ENCODE measurements at places on chromosomes 12 and 14. TPM values are rescaled to one million over a fixed set of nuclear protein-coding genes. Genes with fewer than 3 reads are reported as not detected.

REM2 gene
- total RNA-seq = 9.2 TPM

OTX2 gene
- total RNA-seq = not detected

SOX5 gene
- total RNA-seq = not detected

KLHL33 gene
- 0.31 TPM for total RNA-seq

PLA2G1B gene
- not detected for total RNA-seq

MYH6 gene
- total RNA-seq = not detected

PMCH gene
- total RNA-seq = not detected

ACVRL1 gene
- total RNA-seq = not detected

KRT82 gene
- not detected for total RNA-seq

NDRG2 gene
- 28.6 TPM for total RNA-seq

DNA sequence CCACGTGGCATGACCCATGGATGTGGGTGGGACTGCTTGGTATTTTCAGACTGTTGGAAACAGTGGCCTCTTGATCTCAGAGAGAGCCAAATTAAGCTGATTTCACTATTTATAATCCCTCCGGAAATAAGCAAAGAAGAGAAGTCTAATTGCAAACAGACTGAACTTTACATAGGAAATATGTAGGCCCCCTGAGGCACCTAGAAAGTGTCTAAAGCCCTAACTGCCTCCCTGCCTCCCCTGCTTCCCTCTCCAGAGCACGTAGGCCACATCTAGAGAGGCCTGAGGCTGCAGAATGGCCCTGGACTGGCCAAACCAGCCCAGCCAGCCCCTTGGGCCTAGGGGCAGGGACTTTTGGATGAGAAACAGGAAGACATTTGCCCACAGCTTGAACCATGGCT, 123.8 kb downstream of the ZFP36L1 start:
- DNase-seq = no peak
- no peak overlapping the region for H3K4me3 ChIP-seq
- no peaks in the 10 kb centered on the region for H3K27me3 ChIP-seq
- no peaks in the 10 kb centered on the region for H3K36me3 ChIP-seq
- peaks cover 15% of the 10 kb centered on the region for H3K4me1 ChIP-seq

- peaks cover 7% of the 10 kb centered on the region for H3K27me3 ChIP-seq
- H3K4me1 ChIP-seq = no peaks in the 10 kb centered on the region
- H3K4me3 ChIP-seq = no peak overlapping the region
- H3K27ac ChIP-seq = no peak overlapping the region
- no peaks in the 10 kb centered on the region for H3K36me3 ChIP-seq
- DNase-seq = no peak
These were observed 8.6 kb upstream of the RPH3A start for GRCh38 chr12:112782943-112783342.

GRCh38 chr12:122420471-122421162, 1.9 kb downstream of the CLIP1 start:
- peaks cover 34% of the 10 kb centered on the region for H3K4me1 ChIP-seq
- H3K27me3 ChIP-seq = no peaks in the 10 kb centered on the region
- DNase-seq = no peak
- H3K36me3 ChIP-seq = peaks cover 4% of the 10 kb centered on the region

- DNase-seq = no peak
- no peaks in the 10 kb centered on the region for H3K27me3 ChIP-seq
- no peak overlapping the region for H3K4me3 ChIP-seq
- H3K36me3 ChIP-seq = peaks cover 53% of the 10 kb centered on the region
- H3K27ac ChIP-seq = no peak overlapping the region
These were observed 119.8 kb downstream of the ARID2 start for GRCh38 chr12:45849289-45849688.

- H3K4me3 ChIP-seq = no peak overlapping the region
- H3K36me3 ChIP-seq = no peaks in the 10 kb centered on the region
- no peaks in the 10 kb centered on the region for H3K27me3 ChIP-seq
- no peak for DNase-seq
These were observed 44.6 kb downstream of the SCARB1 start for GRCh38 chr12:124819080-124819479.

- no peaks in the 10 kb centered on the region for H3K27me3 ChIP-seq
- no peak overlapping the region for H3K4me3 ChIP-seq
- no peaks in the 10 kb centered on the region for H3K4me1 ChIP-seq
- no peak overlapping the region for H3K27ac ChIP-seq
These were observed 38.9 kb upstream of the BDKRB2 start for GRCh38 chr14:96165493-96166436.

DNA sequence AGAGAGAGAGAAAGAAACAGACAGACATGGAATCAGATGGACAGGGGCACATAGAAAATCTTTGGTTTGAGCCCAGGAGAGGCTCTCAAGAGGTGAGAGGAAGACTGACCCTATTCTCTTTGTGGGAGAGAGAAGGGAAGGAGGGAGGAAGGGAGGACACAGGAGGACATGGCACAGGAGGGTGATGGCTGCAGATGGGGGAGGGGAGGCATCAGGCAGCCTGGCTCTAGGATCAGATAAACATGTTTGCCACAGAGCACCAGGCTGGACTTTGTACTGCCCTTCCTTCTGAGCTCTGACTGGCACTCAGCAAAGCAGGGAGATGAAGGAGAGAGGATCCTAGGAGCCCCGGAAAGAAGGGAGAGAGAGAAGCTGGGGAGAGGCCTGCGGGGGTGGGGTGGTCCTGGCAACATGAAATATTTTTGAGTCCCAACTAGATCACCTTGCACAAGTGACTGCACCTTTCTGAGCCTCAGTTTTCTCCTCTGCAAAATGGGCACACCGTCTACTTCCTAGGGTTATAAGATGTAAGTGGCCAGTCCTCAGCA, 6.1 kb downstream of the HNF1A start:
- no peak for DNase-seq
- no peaks in the 10 kb centered on the region for H3K4me1 ChIP-seq
- no peak overlapping the region for H3K27ac ChIP-seq
- H3K4me3 ChIP-seq = no peak overlapping the region
- no peaks in the 10 kb centered on the region for H3K36me3 ChIP-seq

DNA sequence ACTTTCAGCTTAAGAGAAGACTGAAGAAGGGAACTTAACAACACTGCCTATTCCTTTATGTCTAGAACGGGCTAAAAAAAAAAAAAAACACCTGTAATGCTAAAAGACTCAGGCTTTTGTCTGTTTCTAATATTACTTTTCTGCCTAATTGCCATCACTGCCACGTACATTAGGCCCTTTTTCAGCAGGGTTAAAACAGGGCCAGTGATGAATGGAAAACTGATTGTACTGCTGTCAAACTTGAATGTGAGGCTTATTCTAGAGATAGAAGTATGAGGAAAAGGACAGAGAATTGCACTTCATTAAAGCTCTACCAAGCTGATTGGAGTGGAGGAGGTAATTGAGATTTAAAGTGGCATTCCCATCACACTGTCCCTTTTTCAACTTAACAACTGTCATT, 535.8 kb downstream of the PRKD1 start:
- H3K4me1 ChIP-seq = no peaks in the 10 kb centered on the region
- H3K27me3 ChIP-seq = no peaks in the 10 kb centered on the region
- no peaks in the 10 kb centered on the region for H3K36me3 ChIP-seq
- no peak overlapping the region for H3K4me3 ChIP-seq

DNA sequence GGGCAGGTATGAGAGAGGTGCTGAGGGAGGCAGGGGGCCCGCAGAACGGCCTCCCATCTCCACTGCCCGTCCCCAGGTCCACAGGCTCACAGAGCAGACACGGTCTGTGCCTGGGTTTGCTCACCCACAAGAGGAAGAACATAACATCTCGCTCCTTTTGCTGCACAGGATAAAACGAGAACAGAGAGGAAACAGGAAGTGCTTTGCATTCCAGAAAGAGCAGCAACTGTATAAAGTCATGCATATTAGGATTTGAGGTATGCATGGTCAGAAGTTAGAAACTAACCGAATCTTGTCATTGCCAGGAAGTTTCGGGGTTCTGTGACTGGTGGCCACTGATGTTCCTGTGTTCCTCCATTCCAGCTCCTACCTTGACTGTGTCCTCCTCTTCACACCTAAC, 25.0 kb downstream of the NTF3 start:
- no peak overlapping the region for H3K4me3 ChIP-seq
- no peaks in the 10 kb centered on the region for H3K4me1 ChIP-seq
- H3K27ac ChIP-seq = no peak overlapping the region
- peak; percentile 5 for DNase-seq
- H3K36me3 ChIP-seq = no peaks in the 10 kb centered on the region

DNA sequence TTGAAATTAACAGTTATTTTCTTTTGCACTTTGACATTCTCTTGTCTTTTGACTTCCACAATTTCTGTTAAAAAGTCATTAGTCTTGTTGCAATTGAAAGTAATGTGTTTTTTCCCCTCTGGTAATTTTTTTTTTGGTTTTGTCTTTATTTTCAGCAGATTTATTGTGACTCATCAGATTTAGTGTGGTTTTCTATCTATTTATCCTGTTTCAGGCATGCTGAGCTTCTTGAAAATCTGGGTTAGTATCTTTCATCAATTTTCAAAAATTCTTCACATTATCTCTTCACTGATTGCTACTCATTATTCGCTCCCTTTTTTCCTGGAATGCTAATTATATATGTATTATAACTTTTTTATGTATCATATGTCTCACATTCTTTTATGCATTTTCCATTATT, 15.3 kb upstream of the NTF3 start:
- no peak for DNase-seq
- H3K27me3 ChIP-seq = no peaks in the 10 kb centered on the region
- H3K4me1 ChIP-seq = no peaks in the 10 kb centered on the region
- H3K36me3 ChIP-seq = no peaks in the 10 kb centered on the region
- H3K4me3 ChIP-seq = no peak overlapping the region
- no peak overlapping the region for H3K27ac ChIP-seq

- no peaks in the 10 kb centered on the region for H3K4me1 ChIP-seq
- H3K27ac ChIP-seq = no peak overlapping the region
- DNase-seq = no peak
- H3K36me3 ChIP-seq = no peaks in the 10 kb centered on the region
- no peak overlapping the region for H3K4me3 ChIP-seq
- no peaks in the 10 kb centered on the region for H3K27me3 ChIP-seq
These were observed 204.3 kb downstream of the AEBP2 start for GRCh38 chr12:19643635-19644034.

- no peak for DNase-seq
- H3K36me3 ChIP-seq = no peaks in the 10 kb centered on the region
- H3K27ac ChIP-seq = no peak overlapping the region
- H3K27me3 ChIP-seq = no peaks in the 10 kb centered on the region
- H3K4me1 ChIP-seq = no peaks in the 10 kb centered on the region
These were observed 88.6 kb downstream of the EPS8 start for GRCh38 chr12:15700595-15700994.

- H3K4me3 ChIP-seq = no peak overlapping the region
- no peaks in the 10 kb centered on the region for H3K4me1 ChIP-seq
- no peak overlapping the region for H3K27ac ChIP-seq
- H3K27me3 ChIP-seq = no peaks in the 10 kb centered on the region
These were observed 44.8 kb downstream of the ARHGAP5 start for GRCh38 chr14:32121948-32122347.

DNA sequence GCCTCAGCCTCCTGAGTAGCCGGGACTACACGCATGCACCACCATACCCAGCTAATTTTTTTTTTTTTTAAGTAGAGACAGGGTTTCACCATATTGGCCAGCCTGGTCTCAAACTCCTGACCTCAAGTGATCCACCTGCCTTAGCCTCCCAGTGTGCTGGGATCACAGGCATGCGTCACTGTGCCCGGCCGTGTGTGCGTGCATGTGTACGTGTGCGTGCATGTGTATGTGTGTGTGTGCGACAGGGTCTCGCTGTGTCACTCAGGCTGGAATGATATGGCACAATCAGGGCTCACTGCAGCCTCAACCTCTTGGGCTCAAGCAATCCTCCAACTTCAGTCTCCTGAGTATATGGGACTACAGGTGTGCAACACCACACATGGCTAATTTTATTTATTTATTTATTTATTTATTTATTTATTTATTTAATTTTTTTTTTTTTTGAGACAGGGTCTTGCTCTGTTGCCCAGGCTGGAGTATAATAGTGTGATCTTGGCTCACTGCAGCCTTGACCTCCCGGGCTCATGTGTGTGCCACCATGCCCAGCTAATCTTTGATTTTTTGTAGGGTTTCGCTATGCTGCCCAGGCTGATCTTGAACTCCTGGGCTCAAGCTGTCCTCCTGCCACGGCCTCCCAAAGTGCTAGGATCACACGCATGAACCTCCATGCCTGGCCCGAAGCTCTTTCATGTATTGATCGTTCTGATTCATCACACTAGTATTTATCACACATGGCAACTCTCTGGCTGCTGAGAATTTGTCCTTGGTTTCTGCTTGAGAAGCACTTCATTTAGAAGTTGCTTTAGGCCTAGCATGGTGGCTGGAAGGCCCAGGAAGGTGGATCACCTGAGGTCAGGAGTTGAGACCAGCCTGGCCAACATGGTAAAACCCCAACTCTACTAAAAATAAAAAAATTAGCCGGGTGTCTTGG, 35.9 kb upstream of the CLIP1 start:
- H3K27ac ChIP-seq = no peak overlapping the region
- no peak for DNase-seq
- no peaks in the 10 kb centered on the region for H3K36me3 ChIP-seq
- no peak overlapping the region for H3K4me3 ChIP-seq

- H3K4me3 ChIP-seq = no peak overlapping the region
- no peaks in the 10 kb centered on the region for H3K4me1 ChIP-seq
- no peak overlapping the region for H3K27ac ChIP-seq
- no peak for DNase-seq
- H3K36me3 ChIP-seq = no peaks in the 10 kb centered on the region
- no peaks in the 10 kb centered on the region for H3K27me3 ChIP-seq
These were observed 58.8 kb downstream of the TMX1 start for GRCh38 chr14:51298895-51299294.

DNA sequence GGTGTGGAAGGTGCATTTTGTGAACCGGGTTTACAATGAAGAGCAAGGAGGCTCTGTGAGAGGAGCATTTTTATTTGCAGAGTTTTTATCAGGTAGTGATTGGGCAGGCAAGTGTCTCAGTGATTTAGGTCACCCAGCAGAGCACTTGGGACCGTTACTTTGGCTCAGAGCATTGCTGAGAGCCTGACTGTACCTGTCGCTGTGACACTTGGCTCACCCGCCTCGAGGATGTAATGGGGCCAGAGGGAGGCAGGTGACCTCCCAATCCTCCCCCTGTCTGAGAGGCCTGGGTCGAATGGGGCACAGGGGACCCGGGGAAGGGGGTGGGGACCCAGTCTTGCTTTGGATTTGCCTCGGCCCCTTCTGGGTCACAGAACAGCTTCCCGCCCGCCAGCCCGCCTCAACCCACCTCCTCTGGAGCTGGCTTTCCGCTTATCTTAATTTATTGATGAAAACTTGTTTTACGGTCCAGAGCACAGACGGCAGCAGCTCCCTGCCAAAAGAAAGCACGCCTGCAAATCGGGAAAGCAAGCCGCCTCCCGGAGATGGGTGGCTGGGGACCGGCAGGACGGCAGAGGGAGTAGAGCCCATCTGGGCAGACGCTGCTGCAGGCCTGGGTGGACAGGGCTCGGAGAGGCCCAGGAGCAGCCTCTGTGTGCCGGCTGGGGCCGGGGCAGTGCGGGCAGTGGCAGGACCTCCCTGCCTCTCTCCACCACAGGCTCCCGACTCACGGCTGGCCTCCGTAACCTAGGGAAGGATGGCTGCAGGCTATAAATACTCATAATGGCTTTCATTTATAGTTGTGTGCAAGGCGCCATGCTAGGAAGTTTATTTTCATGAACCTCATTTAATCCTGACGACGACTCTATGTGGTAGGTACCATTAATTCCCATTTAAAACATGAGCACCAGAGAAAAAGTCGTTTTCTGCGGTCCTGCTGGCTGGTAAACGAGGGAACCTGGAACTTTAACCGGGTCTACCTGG, 187.1 kb downstream of the TSPAN9 start:
- no peaks in the 10 kb centered on the region for H3K36me3 ChIP-seq
- H3K27ac ChIP-seq = no peak overlapping the region
- DNase-seq = no peak
- H3K4me1 ChIP-seq = no peaks in the 10 kb centered on the region
- H3K4me3 ChIP-seq = no peak overlapping the region
